ENCODE measurements at places on chromosomes 3 and 15. TPM values are rescaled to one million over a fixed set of nuclear protein-coding genes. Genes with fewer than 3 reads are reported as not detected.

The LINGO1 gene
- polyA plus RNA-seq: 14.8 TPM

The THAP10 gene
- polyA plus RNA-seq: 10.4 TPM

The IGDCC3 gene
- 6.1 TPM for polyA plus RNA-seq

The DAZL gene
- polyA plus RNA-seq: not detected

The PAQR5 gene
- 31.1 TPM for polyA plus RNA-seq

The CACNA1D gene
- polyA plus RNA-seq: 9.1 TPM

The SLC15A2 gene
- 13.6 TPM for polyA plus RNA-seq

The NCK1 gene
- 44.0 TPM for polyA plus RNA-seq

The NEK10 gene
- 1.7 TPM for polyA plus RNA-seq

The MYZAP gene
- polyA plus RNA-seq: 5.9 TPM

The RASL12 gene
- polyA plus RNA-seq: 6.5 TPM

The CCR1 gene
- polyA plus RNA-seq: 1.7 TPM

The SPATA12 gene
- not detected for polyA plus RNA-seq

The IL20RB gene
- polyA plus RNA-seq: 0.53 TPM

The C3orf49 gene
- 0.32 TPM for polyA plus RNA-seq

The GOLGA8S gene
- polyA plus RNA-seq: 0.91 TPM

The KCNMB2 gene
- 33.9 TPM for polyA plus RNA-seq

The SH2D7 gene
- polyA plus RNA-seq: 0.55 TPM

The CPEB1 gene
- polyA plus RNA-seq: 2.5 TPM

The IGSF11 gene
- 5.0 TPM for polyA plus RNA-seq

The ZKSCAN7 gene
- polyA plus RNA-seq: 18.5 TPM

The NAALADL2 gene
- polyA plus RNA-seq: 18.2 TPM

The CACNA2D2 gene
- 13.9 TPM for polyA plus RNA-seq

The LDHAL6B gene
- polyA plus RNA-seq: 0.11 TPM

The MOBP gene
- not detected for polyA plus RNA-seq

The KATNBL1 gene
- 46.1 TPM for polyA plus RNA-seq

The MASP1 gene
- 6.6 TPM for polyA plus RNA-seq

The GOLGA6L7 gene
- polyA plus RNA-seq: 0.32 TPM

The LRTM1 gene
- not detected for polyA plus RNA-seq

The ZNF774 gene
- 4.1 TPM for polyA plus RNA-seq

The FAM131A gene
- 9.8 TPM for polyA plus RNA-seq

The P2RY12 gene
- 1.1 TPM for polyA plus RNA-seq

The IL5RA gene
- 0.76 TPM for polyA plus RNA-seq

The PAQR9 gene
- 0.60 TPM for polyA plus RNA-seq

The SPESP1 gene
- 6.7 TPM for polyA plus RNA-seq

The SLC28A2 gene
- polyA plus RNA-seq: 0.40 TPM

The CCR8 gene
- polyA plus RNA-seq: not detected

The TMPRSS7 gene
- not detected for polyA plus RNA-seq

The CAMKV gene
- polyA plus RNA-seq: not detected

The ASB14 gene
- 0.67 TPM for polyA plus RNA-seq

The CASR gene
- polyA plus RNA-seq: 27.1 TPM

Data from right renal cortex interstitium (tissue), 3 donors.